Natural killer cell treated with Interleukin-12 subunit alpha and Interleukin-12 subunit beta and Interleukin-15 and Interleukin-18, amount 100 ng/mL, for 72 hours (primary cell): ENCODE measurements at places on chromosomes 11 and 22. TPM values are rescaled to one million over a fixed set of nuclear protein-coding genes. Genes with fewer than 3 reads are reported as not detected.

GRCh38 chr11:116420770-116421528 is 351.8 kb downstream of the BUD13 start:
- no peaks in the 10 kb centered on the region for H3K36me3 ChIP-seq
- H3K4me3 ChIP-seq = no peak overlapping the region
- H3K27me3 ChIP-seq = peaks cover 12% of the 10 kb centered on the region
- H3K27ac ChIP-seq = no peak overlapping the region
- no peak for DNase-seq

DNA sequence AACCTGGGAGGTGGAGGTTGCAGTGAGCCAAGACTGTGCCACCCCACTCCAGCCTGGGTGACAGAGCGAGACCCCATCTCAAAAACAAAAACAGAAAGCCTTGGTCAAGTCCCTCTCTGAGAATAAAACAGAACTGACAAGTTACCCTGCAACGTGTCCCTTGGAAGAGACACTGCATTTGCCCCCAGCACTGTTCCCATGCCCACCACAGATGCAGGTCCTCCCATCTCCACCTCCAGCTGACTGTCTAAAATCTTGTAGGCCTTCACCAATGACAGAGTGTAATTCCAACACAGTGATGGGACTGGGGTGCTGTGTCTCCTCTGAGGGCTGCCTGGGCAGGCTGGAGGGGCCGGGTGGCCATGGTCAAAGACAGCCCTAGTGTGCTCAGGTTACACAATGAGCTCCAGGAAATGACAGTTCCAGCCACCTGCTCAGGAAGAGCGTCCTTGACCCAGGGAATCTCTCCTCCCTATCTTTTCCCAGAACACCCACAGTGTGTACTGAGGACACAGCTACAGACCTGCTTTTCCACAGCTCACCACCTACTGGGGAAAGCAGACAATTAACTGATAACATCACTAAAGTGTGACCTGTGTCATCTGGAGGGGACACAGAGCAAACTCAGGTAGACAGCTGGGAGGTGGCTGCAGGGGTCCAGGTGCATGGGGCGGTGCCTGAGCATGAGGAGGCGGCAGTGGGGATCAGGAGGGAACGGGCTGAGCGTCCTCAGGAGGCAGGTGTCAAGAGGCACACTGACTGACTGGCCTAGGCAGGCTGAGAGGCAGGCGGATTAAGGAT is 56.4 kb downstream of the ARFGAP3 start:
- no peaks in the 10 kb centered on the region for H3K27me3 ChIP-seq
- peaks cover 9% of the 10 kb centered on the region for H3K36me3 ChIP-seq
- H3K4me1 ChIP-seq = peaks cover 30% of the 10 kb centered on the region
- H3K4me3 ChIP-seq = no peak overlapping the region

- H3K36me3 ChIP-seq = no peaks in the 10 kb centered on the region
- DNase-seq = no peak
- H3K27ac ChIP-seq = no peak overlapping the region
- H3K27me3 ChIP-seq = peaks cover 7% of the 10 kb centered on the region
Measured at GRCh38 chr22:30781271-30781875, 86.7 kb downstream of the OSBP2 start.

DNA sequence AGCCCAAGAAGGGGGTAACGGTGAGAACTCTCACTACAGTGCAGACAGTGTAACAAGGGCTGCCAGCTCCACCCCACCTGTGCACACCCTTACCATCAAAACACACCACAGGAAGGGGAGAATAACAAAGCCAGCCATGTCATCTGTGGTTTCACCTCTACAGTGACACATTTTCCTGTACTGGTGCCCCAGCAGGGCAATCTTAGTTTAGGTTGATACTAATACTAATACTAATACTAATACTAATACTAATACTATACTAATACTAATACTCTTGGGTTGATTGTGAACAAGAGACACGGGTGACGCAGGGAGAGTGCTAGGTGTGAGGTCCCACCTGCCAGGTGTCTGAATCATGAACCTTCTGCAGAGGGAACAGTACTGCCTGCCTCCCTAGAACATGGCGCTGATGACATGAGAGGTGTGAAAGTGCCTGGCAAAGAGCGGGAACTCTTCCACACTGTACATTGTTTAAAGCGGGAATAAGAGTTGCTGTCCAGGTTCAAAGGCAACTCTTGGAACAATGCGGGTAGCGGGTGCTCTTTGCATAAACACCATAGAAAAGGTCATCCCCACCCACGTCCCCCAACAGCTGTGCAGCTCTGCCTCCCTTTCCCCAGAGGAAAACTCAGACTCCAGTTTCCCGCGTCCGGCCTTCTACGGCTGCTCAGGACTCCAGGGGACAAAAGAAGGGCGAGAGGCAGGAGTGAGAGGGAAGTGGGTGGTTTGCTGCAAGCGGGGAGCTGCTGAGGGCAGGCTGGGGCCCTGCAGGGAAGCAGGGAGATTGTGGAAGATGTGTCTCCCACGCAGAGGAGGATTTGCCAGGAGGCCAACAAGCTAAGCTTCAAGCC is 25.0 kb upstream of the TMPRSS4 start:
- H3K27me3 ChIP-seq = peaks cover 5% of the 10 kb centered on the region
- H3K4me3 ChIP-seq = no peak overlapping the region
- DNase-seq = no peak
- H3K27ac ChIP-seq = peak overlapping the region; percentile 62

The CCDC82 gene
- 29.1 TPM for total RNA-seq

GRCh38 chr11:98703779-98704556 is 316.8 kb upstream of the CNTN5 start:
- no peak overlapping the region for H3K4me3 ChIP-seq
- no peaks in the 10 kb centered on the region for H3K4me1 ChIP-seq
- H3K27ac ChIP-seq = no peak overlapping the region
- H3K27me3 ChIP-seq = no peaks in the 10 kb centered on the region
- DNase-seq = no peak

DNA sequence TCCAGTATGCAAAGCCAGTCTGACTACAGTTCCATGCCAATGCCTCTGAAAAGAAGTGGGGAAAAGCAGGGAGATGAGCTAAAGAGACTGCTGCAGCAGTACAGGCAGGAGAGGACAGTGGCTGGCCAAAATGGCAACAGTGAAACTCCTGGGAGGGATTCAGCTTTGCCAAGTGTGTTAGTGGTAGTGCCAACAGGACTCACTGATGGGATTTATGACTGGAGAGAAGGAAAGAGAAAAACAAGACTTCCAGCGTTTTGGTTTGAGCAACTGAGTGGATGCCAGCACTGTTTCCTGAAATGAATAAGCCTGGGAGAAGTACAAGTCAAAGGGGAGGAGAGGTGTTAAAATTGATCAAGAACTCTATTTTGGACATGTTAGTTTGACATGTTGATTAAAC is 80.9 kb downstream of the PLEKHA7 start:
- H3K4me1 ChIP-seq = no peaks in the 10 kb centered on the region
- no peak for DNase-seq
- no peak overlapping the region for H3K27ac ChIP-seq
- no peak overlapping the region for H3K4me3 ChIP-seq
- no peaks in the 10 kb centered on the region for H3K36me3 ChIP-seq
